Urinary bladder (tissue), 4 donors: ENCODE measurements at places on chromosomes 11 and 22. TPM values are rescaled to one million over a fixed set of nuclear protein-coding genes. Genes with fewer than 3 reads are reported as not detected.

- no peak for DNase-seq
Measured at GRCh38 chr11:116310226-116310625, 462.6 kb downstream of the BUD13 start.

DNA sequence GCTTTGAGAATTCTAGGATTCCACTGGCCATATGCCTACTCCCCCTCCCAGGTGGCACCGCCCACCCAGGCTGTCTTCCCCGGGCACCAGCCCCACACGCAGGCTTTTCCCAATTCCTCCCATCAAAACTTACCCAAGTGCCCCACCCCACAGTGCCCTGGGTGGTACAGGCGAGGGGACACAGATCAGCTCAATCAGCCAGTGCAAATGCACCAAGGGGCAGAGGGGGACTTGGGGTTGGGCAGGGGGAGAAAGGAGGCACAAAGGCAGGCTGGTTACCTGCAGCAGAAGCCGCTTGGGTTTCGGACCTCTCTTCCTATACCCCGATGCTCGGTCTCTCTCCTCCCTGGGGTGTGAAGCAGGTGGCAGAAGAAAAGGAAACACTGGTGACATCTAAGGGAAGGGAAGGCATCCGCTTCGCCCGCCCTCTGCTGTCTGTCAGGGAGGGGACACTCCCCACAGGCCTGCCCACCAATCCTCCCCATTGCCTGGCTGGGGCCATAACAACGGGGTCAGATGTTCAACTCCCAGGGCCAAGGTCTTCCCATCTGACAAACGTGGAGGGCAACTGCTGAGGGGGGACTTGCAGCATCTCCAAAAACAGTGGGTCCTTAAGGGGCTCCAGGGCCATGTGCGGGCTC, 14.0 kb downstream of the CBX7 start:
- no peak for DNase-seq

- DNase-seq: no peak
Measured at GRCh38 chr11:72072348-72072747, 8.0 kb downstream of the NUMA1 start.

- DNase-seq: no peak
Measured at GRCh38 chr22:49528420-49528720, 299.3 kb downstream of the BRD1 start.

DNA sequence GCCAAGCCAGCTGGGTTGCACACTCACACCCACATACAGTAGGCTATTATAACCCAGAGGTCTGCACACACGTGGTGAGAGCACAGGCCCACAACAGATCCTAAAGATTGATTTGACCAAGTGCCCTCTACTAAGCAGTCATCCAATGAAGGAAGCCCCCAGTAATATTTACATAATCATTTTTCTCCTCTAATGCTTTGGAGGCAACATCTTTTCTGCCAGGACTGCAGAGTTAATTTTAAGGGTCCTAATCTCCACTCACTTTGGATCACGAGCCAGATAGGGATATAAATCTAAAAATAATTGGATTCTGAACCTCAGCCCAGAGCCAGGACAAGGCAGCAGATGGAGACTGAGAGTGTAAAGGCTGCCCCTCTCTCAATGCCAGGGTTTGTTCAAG, 49.1 kb upstream of the MTNR1B start:
- no peak for DNase-seq

GRCh38 chr11:95255251-95256145, 24.5 kb upstream of the SESN3 start:
- DNase-seq: no peak

- no peak for DNase-seq
Measured at GRCh38 chr11:104771763-104772162, 126.5 kb downstream of the CASP12 start.

- DNase-seq: no peak
Measured at GRCh38 chr22:26894766-26895485, 237.5 kb downstream of the MIAT start.

DNA sequence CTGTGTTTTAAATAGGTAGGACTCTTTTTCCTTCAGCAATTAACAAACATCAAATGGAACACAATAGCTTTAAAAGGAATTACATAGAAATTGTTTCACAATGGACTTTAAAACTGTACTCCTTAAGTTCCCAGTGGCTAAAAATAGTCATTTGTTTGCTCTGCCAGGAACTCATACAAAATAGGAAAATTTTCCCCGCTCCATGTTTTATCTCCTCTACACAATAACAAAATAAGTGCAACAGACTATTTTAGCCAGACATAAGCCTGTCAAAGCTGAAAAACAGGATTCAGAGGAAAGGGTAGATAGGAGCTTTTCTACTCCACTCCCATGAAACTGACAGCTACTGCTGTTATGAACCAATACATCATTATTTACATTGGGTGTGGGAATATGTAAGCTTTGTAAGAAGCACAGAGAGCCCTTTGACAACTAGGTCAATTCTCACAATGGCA, 90.1 kb downstream of the STK33 start:
- no peak for DNase-seq

ZPR1 gene
- 27.4 TPM for polyA plus RNA-seq

NAP1L4 gene
- polyA plus RNA-seq: 86.9 TPM

WNT7B gene
- polyA plus RNA-seq: 4.1 TPM
